ENCODE measurements at places on chromosomes 3 and 15.
A peak's percentile ranks its signal among the peaks of the same experiment; 100 is the strongest.

- no peak for DNase-seq
Measured at GRCh38 chr3:106386050-106386449, 517.2 kb upstream of the CBLB start.

GRCh38 chr3:452221-452620 is 255.7 kb downstream of the CHL1 start:
- DNase-seq = no peak

DNA sequence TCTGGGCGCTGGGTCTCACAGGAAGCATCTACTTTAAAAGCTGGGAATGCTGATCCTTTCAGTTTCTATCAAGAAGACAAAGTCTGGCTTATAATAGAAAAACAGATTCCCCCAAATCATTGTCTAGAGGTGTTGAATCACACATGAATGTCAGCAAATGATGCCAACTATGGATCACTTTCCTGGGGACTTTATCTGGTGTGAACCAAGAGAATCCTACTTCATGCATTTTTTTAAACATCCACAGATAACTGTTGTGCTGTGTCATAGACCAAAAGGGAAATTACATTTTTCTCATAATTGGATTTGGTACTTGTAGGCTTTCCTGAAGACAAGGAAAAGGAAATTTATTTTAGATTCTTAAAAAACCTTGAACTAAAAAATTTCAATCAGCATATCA is 132.7 kb downstream of the CD47 start:
- no peak for DNase-seq

GRCh38 chr15:75019916-75020315 is 3.5 kb upstream of the PPCDC start:
- no peak for DNase-seq

DNA sequence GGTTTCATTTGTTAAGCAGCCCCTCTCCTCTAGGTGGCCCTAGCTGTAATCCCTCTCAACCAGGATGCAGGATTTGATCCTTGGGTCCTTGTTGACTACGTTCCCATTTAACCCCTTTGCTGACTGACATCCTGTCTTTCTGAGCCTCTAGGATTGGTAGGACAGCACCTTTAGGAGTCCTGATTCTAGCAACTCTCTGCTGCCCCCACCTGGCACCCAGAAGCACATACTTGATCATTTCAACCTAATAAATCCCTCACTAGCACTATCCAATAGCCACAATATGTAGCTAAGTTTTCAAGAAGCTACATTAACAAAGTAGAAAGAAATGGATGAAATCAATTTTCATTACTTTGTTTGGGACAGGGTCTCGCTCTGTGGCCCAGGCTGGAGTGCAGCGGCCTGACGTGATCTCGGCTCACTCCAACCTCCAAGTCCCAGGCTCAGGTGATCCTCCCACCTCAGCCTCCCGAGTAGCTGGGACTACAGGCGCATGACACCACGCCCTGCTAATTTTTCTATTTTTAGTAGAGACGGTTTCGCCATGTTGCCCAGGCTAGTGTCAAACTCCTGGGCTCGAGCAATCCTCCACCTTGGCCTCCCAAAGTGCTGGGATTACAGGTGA is 28.3 kb downstream of the RSL24D1 start:
- DNase-seq = no peak

DNA sequence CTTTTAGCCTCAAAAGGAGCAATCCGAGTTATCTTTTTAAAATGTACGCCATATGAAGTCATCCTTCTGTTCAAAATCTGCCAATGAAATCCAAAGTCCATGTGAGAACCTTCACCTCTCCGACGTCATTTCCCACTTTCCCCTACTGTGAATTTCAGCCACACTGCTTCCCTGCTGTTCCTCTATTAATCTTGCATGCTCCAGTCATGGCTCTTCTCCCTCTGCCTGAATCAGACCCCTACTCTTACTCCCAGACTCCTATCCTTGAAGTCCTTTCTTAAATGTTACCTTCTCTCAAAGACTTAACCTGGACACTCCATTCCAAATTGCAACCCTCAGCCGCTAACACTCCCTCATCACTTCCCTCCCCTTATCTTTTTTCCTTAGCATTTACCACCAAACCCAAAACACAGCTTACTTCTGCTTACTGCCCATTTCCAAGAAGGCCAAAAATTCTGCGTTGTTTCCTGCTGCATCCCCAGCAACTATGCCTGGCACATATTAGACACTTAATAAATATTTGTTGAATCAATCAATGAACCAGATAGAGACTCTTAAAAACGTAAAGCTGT is 1.2 kb downstream of the NKIRAS1 start:
- DNase-seq = no peak

- DNase-seq = no peak
Measured at GRCh38 chr3:22453906-22454535, 703.0 kb upstream of the ZNF385D start.

DNA sequence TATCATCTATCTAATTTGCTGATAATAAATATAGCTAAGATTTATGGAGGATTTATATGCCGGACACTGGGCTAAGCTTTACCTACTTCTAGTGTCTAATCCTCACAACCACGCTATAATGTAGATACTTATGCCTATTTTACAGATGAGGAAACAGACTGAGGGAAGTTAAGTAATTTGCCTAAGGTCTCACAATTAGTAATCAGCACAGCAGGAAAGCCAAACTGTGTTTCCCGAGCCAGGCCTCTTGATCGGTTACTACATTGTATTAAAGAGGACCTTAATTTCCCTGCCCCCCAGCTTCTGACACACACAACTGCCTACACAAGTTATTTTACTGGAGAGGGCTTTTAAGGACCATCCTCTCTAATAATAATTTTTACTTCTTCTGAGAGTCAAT is 40.9 kb downstream of the ONECUT1 start:
- no peak for DNase-seq

DNA sequence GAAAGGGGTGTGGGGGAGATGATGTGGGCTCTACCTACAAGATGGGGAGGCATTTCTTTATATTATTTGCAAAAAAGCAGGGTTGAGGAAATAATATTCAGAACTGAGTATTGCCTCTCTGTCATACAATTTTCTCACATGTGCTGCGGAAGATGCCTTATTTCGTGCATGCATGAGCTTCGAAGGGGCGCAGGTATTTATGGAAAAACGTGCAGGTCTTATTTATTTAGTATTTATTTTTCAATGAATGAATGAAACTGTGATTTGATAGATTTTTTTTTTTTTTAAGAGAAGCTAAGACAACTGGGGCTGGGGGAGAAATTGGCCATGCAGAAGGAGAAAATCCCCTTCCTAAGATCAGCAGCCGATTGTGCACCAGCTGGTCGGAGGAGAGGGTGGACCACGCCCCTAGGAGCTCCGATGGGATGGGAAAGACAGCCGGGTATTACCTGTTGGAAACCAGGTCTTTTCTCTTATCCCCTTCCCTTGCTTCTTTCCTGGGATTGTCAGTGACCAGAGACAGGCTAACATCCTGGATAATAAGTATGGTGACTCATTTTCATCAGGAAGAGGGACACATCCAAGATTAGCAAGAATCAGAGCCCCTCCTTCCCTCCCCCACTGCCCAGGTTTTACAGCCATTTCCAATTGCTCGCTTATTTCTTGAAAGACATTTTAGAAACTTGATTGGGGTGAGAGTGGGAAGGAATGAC is 875 bp downstream of the GAP43 start:
- no peak for DNase-seq

GRCh38 chr15:56736308-56736707 is 3.0 kb upstream of the ZNF280D start:
- no peak for DNase-seq

DNA sequence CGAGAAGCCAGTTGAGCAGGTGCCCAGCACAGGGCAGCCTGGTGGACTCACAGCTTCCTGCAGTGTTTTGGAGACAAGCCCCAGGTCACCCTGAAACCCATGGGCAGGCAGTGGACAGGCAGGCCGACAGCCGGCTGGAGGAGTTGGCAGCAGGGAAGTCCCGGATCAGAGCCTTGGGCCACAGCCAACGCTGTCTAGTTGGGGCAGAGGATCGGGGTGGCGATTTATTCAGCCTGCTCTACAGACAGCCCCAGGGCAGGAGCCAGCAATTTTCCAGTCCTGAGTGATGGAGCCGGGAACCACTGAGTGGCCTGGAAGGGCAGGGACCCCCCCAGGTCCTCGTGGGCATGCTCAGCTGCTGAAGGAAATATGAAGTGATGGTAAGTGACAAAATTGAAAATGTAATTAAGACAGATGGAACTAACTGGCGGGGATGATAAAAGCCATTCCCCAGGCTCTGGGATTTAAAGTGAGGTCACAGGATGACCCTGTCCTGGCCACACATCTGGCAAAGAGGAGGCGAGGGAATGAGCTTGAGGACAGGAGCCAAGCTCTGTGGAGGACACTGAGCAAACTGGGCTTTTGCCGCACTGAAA is 34.4 kb upstream of the TBC1D21 start:
- no peak for DNase-seq

GRCh38 chr3:85706130-85706529 is 747.3 kb downstream of the CADM2 start:
- DNase-seq = no peak

DNA sequence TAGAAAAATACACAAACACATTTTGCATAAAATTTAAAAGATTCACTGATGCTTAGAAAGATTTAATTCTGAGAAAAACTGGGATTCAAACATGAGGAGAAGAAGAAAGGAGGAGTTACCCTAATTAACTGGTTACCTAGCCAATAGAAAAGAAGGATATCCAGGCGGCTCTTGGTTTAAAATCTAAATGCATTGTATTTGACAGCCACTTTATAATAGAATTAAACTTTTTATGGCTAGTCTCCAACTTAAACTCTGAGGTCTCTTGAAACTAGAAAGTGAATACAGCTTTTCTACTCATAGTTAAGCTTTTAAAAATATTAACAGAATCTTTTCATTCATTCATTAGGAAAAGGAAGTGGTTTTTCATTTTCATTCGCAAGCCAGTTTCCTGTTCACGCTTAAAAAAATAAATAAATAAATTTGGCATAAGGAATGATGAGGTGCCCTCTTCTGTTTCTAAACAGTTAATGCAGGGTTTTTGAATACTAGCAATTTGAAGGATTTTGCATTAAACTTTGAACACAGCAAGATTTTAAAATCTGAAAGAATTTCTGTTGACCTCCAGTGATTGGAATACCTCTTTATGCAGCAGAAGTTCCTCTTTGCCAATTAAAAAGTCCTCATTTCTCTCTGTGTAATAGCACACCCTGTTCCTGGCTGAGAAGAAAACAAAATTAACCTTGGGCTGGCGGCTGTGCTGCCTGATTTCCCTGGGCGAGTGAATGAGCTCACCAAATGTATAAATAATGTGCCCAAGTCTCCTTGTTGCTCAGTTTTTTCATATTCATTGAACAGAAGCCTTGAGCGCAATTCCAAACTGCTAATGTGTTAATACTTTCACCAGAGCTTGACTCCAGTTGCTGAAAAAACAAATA is 105.1 kb downstream of the ZMAT3 start:
- peak; percentile 41 for DNase-seq

DNA sequence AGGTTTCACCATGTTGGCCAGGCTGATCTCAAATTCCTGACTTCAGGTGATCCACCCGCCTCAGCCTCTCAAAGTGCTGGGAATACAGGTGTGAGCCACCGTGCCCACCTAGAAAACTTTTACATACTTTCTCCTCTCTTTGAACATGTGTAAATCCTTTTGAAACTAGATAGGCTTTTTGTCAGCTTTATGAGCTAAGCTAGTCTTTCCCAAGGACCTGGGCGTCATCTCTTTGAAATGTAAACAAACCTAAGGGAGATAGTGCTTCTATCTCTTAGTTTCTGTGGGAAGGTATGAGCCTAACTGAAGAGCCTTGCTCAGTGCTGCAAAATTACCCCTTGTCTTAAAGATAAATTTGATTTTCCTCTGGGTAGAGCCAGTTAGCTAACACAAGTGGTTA is 4.8 kb downstream of the CX3CR1 start:
- no peak for DNase-seq

- DNase-seq = no peak
Measured at GRCh38 chr3:83482402-83483070, 1476.3 kb upstream of the CADM2 start.

DNA sequence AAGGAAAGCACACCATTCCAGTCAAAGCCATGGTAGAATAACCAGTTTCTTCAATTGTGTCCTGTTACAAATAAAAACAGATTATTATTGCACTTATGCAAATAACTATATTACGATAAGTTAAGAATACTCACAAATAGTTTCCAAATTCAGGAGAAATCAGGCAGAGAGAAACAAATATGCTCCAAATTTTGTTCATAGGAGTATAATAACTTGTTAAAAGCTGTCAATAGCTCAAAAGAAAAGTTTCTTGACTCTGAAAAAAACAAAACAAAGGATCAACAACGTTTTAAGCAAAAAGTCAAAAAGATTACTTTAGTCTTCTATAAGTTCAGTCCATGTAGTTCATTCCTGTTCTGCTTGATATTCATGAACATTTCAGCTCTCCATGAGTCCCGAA is 59.7 kb upstream of the BDH1 start:
- no peak for DNase-seq

DNA sequence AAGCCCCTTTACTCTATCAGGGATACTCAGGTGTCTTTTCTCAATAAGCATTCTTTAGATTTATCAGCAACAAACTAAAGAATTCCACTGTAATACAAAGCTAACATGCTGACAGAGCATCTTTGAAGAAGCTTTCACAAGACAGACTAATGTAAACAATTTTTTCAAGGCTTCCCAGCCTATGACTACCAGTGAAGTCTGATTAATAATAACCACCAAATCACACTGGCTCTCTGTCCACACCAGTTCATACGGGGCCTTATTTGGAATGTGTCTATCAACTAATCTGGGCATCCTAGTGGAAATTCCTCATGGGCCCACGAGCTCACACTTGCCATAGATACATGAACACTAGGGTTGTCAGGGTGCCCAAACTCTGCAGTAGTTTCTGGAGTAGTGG is 84.5 kb downstream of the EFL1 start:
- DNase-seq = no peak

DNA sequence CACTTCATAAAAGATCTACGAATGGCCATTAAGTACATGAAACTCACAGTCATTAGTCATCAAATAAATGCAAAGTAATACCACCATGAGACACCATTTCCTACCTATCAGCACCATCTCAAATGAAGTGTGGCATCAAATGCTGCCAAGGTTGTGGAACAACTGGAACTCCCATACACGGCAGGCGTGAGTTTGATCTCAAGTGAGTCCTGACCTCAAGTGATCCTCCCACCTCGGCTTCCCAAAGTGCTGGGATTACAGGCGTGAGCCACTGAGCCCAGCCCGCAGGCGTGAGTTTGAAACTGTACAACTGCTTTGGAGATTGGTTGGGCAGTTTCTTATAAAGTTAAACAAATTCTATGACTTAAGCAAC is 28.8 kb upstream of the HDAC11 start:
- DNase-seq = no peak

- no peak for DNase-seq
Measured at GRCh38 chr3:12454076-12454815, 30.0 kb upstream of the TSEN2 start.

Measured in NCI-H1417 treated with DMSO at 0.1 percent for 48 hours (cell line).